NCI-H2081 treated with DMSO at 0.1 percent for 48 hours (cell line): ENCODE measurements at places on chromosomes 4 and X.

- no peak for DNase-seq
These were observed 4.5 kb downstream of the EMD start for GRCh38 chrX:154383359-154384283.

- DNase-seq, result no peak
These were observed 39.1 kb upstream of the NPFFR2 start for GRCh38 chr4:71992571-71993312.

DNA sequence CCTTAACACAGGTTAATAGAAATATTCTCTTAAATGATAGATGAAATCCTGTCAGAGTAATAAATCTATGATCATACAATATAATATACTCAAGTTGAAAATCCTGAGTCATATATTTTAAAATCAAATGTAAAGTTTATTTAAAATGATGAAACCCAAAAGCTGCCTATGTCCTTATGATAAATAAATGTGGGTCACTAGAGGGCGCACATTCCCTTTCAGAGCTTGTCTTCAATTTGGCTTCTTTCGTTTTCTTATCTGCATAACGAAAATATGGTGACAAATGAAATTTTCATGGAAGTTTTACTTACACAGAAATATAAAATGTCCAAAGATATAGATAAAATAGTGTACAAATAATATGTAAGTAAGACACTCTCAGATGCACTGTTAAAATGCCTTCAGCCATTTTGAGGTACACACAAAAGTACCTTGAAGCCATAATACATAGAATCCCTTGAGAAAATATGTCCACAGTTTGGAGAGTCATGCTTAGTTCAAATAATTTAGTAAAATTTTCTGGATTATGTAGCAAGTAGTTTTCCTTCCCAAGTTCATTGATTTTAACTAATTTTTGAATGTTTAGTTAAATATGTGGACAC is 680.4 kb downstream of the DMD start:
- peak; percentile 36 for DNase-seq

DNA sequence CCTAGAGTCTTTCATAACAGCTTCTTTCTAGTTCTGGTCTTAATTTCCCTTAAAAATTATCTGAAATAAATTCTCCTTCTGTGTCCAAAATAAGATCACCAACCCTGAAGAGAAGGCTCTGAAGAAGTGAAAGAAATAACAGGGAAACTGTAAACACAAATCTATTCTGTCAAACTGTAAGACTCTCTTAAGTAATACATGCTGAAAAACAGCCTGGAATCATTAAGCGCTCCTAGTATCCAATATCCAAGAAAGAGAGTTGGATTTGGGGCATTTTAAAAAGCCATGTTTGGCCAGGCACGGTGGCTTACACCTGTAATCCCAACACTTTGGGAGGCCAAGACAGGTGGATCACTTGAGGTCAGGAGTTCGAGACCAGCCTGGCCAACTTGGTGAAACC is 53.3 kb downstream of the RELL1 start:
- no peak for DNase-seq

- no peak for DNase-seq
These were observed 10.5 kb upstream of the TIGD2 start for GRCh38 chr4:89100853-89101252.

DNA sequence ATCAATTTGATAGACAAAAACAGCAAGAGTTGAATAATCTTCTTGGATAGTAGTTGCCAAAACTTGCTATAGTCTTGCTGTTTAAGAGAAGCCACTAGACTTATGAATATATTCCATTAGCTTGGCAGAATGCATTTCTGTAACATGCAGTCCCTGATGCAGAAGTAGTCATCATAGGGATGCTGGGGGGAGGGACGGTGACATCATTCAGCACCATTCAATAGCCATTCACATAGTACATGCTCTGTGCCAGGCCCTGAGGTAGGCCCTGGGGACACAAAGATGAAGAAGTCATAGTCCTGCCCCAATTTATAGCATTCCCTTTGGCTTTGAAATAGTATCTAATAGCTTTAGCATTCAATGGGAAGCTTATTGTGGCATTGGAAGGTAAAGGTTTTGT is 185.5 kb upstream of the AFF2 start:
- no peak for DNase-seq

DNA sequence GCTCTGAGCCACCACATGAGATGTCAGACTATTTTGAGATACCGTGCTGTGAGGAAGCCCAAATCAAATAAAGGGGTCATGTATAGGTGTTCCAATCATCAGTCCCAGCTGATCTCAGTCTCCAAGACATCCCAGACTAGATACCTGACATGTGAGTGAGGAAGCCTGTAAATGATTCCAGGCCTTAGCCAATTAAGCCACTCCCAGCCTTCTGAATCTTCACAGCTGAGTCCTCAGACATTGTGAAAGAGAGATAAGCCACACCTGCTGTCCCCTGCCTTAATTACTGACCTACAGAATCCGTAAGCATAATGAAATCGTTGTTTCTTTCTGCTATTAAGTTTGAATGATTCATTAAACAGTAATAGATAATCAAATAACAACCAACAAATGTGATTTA is 671.4 kb downstream of the ZNF674 start:
- DNase-seq, result no peak

DNA sequence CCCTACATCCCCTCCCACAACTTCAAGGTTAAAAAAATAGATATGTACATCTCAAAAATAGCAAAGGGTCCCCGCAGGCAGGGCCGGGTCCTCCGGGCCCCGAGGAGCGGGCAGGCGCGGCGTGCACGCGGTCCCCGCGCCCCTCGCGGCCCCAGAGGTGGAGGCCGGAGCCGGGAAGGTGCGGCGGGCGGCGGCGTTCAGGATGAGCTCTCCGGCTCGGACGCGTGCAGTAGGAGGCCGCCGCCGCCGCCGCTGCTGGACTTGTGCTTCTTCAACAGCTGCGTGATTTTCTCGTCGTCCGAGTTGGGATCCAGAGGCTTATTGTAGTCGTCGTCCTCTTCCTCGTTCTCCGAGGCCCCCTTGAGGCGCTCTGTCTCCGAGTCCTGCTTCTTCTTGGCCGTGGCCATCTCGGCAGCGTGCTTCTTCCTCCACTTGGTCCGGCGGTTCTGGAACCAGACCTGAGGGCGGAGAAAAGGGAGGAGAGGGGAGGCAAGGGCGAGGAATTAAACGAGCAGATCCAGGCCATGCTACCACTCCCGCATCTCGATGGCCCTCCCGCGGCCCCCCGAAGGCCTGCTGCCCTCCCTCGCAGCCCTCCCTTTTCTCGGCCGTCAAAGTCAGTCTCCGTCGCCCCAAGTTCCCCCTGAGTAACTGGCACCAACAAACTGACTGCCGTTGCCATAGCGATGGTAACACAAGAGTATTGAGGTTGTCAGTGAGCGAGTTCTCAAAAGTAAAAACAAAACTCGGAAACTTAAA is 5.8 kb downstream of the NKX6-1 start:
- DNase-seq, result no peak

DNA sequence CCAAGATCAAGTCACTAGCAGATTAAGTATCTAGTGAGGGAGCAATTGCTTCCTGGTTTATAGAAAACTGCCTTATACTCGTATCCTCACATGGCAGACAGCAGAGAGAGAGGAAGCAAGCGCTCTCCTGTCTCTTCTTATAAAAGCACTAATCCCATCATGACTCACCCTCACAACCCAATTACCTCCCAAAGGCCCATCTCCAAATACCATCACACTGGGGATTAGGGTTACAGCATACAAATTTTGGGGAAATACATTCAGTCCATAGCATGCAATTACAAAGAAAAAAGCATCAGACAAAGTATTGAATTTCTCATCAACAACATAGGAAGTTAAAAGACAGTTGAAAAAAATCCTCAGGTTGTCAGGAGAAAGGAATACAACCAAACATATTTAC is 292.6 kb downstream of the IQCM start:
- DNase-seq, result no peak

- no peak for DNase-seq
These were observed 135.8 kb downstream of the CDS1 start for GRCh38 chr4:84718699-84719098.

GRCh38 chr4:10963241-10963640 is 278.7 kb upstream of the CLNK start:
- no peak for DNase-seq

- no peak for DNase-seq
These were observed 8.8 kb upstream of the TMEM128 start for GRCh38 chr4:4256799-4257198.

GRCh38 chrX:139203651-139204570 is 326.6 kb upstream of the F9 start:
- no peak for DNase-seq

GRCh38 chrX:38917954-38918353 is 116.7 kb downstream of the MID1IP1 start:
- DNase-seq, result no peak

DNA sequence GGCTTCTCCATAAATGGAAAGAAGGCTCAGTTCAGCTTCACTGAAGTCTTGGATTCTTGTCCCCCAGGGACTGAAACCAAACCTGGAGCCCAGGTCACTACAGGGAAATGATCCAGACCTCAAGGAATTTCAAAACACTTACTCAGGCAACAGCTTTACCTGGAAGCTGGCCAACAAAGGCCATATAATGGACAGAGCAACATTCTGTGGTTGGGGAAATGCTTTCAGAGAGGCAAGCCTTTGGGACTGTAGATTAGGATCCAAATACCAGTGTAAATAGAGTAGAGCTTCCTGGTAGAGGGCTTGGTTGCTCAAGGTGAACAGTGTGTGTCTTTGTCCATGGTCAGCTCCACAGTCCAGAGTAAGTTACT is 57.0 kb upstream of the PROM1 start:
- DNase-seq, result no peak

DNA sequence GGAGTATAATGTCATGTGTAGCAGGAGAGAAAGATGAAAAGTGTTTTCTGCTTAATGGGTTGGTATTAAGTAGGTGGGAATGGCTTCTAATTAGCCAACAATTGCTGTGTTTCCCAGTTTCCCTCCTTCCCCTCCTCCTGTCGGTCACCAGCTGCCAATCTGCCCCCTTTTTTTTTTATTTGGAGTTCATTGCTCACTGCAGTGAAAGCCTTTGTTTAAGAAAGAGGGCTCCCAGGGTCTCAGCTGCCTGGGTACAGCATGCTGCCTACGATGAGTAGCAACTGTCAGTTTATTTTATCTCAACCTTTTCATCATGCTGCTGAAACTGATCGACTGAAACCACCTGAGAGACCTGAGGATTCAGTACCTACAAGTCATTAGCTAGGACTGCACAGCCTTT is 149.0 kb downstream of the POU4F2 start:
- DNase-seq, result no peak

- no peak for DNase-seq
These were observed 5.6 kb downstream of the TMEM255A start for GRCh38 chrX:120305531-120306141.
